AG20443 (cell line): ENCODE measurements at places on chromosomes 12 and 14.

- DNase-seq: no peak
Observed at GRCh38 chr12:60689137-60689536, 1093.3 kb downstream of the SLC16A7 start.

DNA sequence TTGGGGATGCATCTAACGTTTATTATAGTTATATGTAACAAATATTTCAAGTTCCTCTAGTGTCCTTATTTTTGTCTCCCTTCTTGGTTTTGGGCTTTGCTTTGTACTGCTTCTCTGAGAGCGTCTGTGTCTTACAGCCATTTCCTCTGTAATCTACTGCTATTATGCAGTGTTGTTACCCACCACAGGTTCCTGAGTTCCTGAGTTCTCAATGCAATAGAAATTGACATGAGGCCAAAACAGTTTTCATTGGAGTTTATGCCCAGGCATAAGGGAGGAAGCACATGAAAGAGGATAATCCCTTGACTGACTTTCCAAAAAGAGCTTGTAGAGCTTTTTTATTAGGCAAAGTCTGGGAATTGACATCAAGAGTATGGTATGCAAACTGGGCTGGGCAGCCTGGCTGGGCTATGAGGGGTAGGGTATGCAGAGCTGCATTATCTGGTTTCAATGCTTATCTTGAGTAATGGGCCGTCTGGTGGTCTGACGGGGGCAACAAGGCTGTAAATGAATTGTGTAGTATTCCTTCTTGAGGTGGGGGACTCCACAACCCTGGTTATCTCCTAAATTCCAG, 722.5 kb upstream of the ATXN7L3B start:
- no peak for DNase-seq

DNA sequence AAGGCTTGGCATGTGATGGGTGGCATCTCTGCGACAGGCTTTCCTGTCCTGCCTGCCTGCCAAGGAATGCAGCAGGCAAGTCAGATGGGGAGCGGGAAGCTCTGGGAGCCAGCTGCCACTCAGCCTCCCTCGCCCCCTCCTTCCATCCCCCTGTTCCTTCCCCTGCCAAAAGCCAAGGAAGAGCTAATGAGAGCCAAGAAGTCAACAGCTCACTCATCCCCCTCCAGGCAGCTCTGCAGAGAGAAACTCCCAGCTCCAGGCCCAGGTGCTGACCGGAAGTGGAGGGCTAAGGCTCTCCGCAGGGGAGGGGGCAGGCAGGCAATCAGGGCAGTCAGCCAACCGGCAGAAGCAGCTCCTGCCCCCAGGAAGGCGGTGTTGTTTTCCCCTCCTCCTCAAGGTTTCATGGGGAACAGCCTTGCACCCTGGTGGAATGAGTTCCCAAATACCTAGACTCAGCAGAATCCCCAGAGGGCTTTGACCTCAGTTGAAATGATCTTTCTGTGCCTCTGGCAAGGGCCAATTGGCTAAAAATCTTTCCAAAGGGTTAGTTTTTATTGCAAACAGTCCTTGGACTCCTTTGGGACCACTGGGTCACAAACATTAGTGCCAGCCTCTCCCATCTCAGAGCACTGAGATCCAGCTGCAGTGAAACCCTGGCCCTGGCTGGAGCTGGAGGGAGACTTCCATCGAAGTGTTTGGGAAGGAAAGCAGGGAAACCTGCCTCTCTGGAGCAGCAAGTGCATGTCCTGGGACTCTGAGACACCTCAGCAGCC, 349.1 kb downstream of the DPF3 start:
- DNase-seq: no peak

- no peak for DNase-seq
Observed at GRCh38 chr12:126830778-126831680, 1435.9 kb upstream of the TMEM132C start.

DNA sequence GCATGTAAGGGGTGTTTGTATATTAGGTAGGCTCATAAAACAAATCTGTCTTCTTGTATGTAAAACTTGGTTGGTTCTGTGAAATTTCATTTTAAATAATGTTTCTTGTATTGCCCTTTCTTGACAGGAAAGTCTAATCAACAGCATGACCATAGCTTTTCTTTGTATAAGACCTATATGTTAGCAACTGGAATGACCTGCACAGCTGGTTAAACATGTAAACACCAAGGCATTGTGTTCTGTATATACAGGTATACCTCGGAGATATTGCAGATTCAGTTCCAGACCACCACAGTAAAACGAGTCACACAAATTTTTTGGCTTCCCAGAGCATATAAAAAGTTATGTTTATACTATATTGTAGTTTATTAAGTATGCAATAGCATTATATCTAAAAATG, 183.6 kb downstream of the ERC1 start:
- DNase-seq: no peak
